ENCODE measurements at places on chromosomes 7 and 10. TPM values are rescaled to one million over a fixed set of nuclear protein-coding genes. Genes with fewer than 3 reads are reported as not detected.

HOXA4 gene
- not detected for total RNA-seq

MKI67 gene
- 4.4 TPM for total RNA-seq

LHPP gene
- 8.8 TPM for total RNA-seq

ARL4A gene
- total RNA-seq: 14.5 TPM

TACC2 gene
- total RNA-seq: 6.4 TPM

H2BK1 gene
- not detected for total RNA-seq

STRIP2 gene
- 0.88 TPM for total RNA-seq

PAPOLB gene
- total RNA-seq: 0.24 TPM

TUBAL3 gene
- not detected for total RNA-seq

HOXA2 gene
- total RNA-seq: not detected

CLCN1 gene
- not detected for total RNA-seq

UCN3 gene
- not detected for total RNA-seq

GNAI1 gene
- total RNA-seq: 25.8 TPM

PLAU gene
- 34.6 TPM for total RNA-seq

MYO1G gene
- not detected for total RNA-seq

TFPI2 gene
- 87.4 TPM for total RNA-seq

CHCHD1 gene
- 28.7 TPM for total RNA-seq
